ENCODE measurements at places on chromosomes 3 and 15. TPM values are rescaled to one million over a fixed set of nuclear protein-coding genes. Genes with fewer than 3 reads are reported as not detected.

Gene MTHFS
- total RNA-seq = 26.5 TPM

Gene KNL1
- total RNA-seq = 63.7 TPM

Gene PPP2R3A
- 26.1 TPM for total RNA-seq

Gene ZNF660
- total RNA-seq = 1.7 TPM

Gene WDR72
- total RNA-seq = not detected

Gene MCF2L2
- total RNA-seq = 0.29 TPM

Gene ARPIN
- 9.6 TPM for total RNA-seq

Gene MME
- total RNA-seq = 354 TPM

Gene TF
- 0.44 TPM for total RNA-seq

Gene HMCES
- 22.8 TPM for total RNA-seq

Gene IL16
- total RNA-seq = not detected

Gene CKMT1B
- not detected for total RNA-seq

Gene CHRNA3
- total RNA-seq = under 0.01 TPM

Gene SLC22A13
- 0.43 TPM for total RNA-seq

Gene NMNAT3
- under 0.01 TPM for total RNA-seq

Gene SMCO1
- total RNA-seq = not detected

Gene SLC15A2
- under 0.01 TPM for total RNA-seq

Gene ZBED2
- total RNA-seq = not detected

Gene ANKRD34C
- not detected for total RNA-seq

Gene TICRR
- 0.44 TPM for total RNA-seq

Gene ISLR2
- 0.72 TPM for total RNA-seq

Gene PP2D1
- total RNA-seq = not detected

Gene RBP2
- total RNA-seq = not detected

Gene ZSCAN2
- total RNA-seq = 6.6 TPM

Gene ALG1L2
- total RNA-seq = not detected

Gene FMN1
- 3.0 TPM for total RNA-seq

Gene GATM
- 0.29 TPM for total RNA-seq

Gene GPX1
- total RNA-seq = 298 TPM

Gene TNIK
- total RNA-seq = 27.3 TPM

Gene FETUB
- not detected for total RNA-seq

Gene MEIS2
- 42.9 TPM for total RNA-seq

Gene CADM2
- not detected for total RNA-seq

Gene GOLGA8G
- total RNA-seq = not detected

Gene TMEM212
- total RNA-seq = not detected

Gene GAP43
- 0.43 TPM for total RNA-seq

Gene NXPE3
- 10.9 TPM for total RNA-seq

All from placental pericyte (primary cell).